CD4-positive, alpha-beta T cell treated with Interleukin-15 for 4 hours (primary cell): ENCODE measurements at places on chromosomes 6 and 20.

DNA sequence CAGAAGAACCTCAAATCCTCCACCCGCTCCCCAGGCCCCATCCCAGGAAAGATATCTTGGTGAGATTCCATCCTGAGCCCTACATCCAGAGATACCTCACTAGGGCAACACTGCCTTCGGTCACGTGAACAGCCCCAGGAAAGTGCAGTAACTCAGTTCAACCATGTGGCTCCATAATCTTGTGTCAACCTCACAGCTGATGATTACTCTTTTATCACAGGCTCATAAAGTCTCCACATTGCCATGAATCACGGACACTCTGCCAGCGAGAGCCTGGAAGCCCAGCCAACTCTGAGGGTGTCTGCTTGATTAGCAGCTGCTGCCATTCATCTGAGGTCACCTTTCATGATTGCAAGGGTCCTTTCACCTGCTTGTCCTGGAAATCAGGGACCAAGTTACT, 175.8 kb upstream of the LRFN2 start:
- no peak for DNase-seq

- DNase-seq, result no peak
Measured at GRCh38 chr6:117232196-117232595, 33.2 kb upstream of the VGLL2 start.

- no peak for DNase-seq
Measured at GRCh38 chr20:36105711-36106226, 48.8 kb upstream of the EPB41L1 start.

DNA sequence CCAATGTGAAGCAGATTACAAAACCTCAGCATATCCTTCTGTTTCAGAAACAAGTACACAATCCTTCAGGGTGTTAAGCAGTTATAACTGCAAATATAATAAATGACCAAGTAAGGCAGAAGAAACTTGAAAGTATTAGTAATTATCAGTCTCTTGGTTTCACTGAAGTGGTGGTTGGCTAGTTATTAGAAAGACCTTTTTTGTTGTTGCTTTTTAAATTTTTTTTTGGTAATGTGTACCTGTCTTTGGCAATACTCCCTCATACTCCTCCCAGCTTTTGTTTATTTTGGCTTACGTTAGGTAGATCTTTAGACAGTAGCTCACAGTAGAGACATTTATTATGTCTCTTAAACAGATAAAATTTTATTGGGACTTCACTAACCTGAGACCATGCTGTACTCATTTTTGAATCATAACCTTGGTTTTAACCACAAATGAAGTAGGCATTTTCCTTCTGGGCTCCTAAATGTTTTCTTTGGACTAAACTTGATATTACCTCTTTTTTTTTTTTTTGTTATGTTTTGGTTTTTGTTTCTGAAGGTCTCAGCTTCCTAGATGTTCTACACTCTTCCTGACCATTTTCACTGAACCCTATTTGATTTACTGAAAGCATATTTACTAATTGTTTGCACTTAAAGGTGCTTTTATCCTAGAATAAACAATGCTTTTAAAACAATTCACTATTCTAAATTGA, 6.4 kb downstream of the CD2AP start:
- no peak for DNase-seq

DNA sequence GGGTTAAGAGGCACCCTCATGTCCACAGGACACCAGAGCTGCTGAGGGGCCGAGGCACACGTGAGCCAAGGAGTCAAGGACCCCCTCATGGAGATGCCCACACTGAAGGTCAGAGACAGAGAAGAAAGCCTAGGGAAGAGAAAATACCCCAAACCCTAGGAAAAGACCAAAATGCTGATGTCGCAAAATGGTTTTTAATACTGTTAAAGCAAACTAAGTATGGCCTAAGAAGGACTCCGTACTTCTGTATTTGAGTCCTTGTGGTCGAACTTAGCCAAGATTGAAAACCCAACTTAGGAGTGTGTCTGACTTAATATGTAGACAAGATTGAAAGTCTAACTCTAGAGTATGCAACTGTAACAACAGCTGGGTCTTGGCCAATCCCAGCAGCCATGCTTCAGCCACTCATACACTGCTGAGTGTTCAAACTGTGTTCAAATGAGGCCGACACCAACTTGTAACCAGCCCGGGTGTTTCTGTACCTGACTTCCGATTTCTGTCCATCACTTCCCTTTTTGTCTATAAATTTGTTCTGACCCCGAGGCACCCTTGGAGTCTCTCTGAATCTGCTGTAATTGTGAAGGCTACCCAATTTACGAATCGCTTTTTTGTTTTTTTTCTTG, 92.6 kb upstream of the AGPAT4 start:
- DNase-seq, result no peak

DNA sequence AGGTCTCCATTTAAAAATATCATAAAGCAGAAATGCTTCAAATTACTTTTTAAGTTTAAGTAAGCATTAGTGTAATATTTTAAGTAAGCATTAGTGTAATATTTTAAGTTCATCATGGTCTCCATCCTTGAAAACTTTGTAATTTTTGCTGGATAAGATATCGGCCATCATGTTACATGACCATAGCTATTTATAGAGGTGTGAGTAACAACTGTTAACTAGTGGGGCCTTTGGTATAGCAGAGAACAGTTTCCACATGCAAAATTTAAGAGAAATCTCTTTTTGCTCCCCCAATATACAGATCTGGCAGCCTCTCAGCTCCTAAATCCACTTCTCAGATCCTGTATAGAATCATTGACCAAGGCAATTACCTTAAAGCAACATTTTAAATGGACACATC, 468 bp downstream of the TRDN start:
- DNase-seq, result no peak

GRCh38 chr6:135306740-135307420, 125.8 kb downstream of the MYB start:
- DNase-seq, result no peak

- DNase-seq, result peak; percentile 21
Measured at GRCh38 chr6:2103765-2104523, 141.5 kb downstream of the GMDS start.

GRCh38 chr6:156378853-156379252, 398.3 kb upstream of the ARID1B start:
- peak; percentile 12 for DNase-seq

DNA sequence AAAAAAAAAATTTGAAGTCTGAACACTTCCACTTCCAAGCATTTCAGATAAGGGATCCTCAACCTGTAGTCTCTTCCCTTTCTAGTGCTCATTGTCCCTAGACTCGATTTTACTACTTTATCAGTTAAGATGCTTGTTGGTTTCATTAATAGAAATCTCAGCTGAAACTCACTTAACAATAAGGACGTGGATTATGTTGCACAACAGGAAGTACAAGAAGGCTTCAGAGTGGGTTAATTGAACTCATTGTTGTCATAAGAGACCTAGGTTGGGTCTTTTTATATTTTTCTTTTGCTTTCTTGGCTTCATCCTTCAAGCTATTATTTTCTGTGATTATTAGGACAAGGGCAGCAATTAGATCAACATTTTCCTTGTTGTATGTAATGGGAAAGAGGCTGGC, 175.2 kb downstream of the CDKAL1 start:
- DNase-seq, result no peak

GRCh38 chr6:167510648-167511047, 185.8 kb downstream of the TTLL2 start:
- no peak for DNase-seq

- peak; percentile 44 for DNase-seq
Measured at GRCh38 chr20:38751360-38751976, 3.2 kb downstream of the ACTR5 start.

DNA sequence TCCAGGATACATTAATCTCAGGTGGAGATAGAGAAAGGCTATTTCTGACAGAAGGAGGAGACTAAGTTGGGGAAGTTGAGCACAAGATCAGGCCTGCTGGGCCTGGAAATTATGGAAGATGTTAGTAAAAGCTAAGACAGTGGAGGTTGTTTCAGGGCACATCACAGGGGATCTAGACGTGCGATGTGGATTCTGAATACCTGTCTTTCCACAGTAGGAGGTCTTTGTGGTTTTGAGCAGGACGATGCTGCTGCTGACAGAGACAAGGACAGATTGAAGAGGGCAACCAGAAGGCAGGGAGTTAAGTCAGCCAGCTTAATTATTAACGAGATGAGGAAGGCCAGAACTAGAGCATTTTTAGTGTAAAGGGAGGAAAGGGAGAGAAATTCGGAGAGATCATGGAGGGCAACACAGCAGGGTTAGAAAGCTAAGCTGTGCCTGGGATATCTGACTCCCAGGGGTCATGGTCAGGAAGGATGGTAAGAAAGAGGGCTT, 384.9 kb downstream of the MAFB start:
- no peak for DNase-seq

DNA sequence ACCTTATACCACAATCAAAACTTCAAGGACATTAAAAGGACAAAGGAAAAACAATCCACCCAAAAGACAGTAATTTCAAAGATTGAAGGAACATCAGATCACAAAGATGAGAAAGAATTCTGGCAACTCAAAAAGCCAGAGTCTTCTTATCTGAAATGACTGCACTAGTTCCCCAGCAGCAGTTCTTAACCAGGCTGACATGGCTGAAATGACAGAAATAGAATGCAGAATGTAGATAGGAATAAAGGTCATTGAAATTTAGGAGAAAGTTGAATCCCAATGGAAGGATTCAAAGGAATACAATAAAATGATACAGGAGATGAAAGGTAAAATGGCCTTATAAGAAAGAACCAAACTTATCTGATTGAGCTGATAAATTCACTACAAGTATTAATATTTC, 231.4 kb downstream of the CD109 start:
- DNase-seq, result no peak

DNA sequence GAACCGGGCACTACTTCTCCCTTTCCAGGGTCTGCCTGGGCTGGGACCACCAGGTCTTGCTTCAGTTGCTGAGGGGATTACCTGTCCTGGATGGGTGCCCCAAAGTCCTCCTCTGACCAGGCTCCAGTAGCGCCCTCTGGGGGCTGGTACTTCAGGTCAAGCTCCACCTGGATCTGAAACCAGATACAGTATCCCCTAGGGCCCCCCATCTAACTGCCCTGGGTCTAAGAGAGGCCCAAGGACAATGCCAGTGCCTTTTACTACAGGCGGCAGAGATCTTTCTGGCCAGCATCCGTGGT, 11.2 kb upstream of the SPAG4 start:
- peak; percentile 18 for DNase-seq

DNA sequence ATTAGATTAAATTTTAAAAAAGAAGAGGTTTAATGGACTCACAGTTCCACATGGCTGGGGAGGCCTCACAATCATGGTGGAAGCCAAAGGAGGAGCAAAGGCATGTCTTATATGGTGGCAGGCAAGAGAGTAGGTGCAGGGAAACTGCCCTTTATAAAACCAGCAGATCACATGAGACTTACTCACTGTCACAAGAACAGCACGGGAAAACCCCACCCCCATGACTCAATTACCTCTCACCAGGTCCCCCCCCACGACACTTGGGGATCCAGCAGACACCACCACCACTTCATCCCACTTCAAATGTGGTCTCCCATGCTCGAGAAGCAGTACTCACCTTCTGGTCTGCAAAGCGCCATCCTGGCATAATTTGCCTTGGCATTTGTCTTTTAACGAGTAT, 24.6 kb downstream of the MTFR2 start:
- no peak for DNase-seq

GRCh38 chr20:57735831-57736737, 26.3 kb upstream of the PMEPA1 start:
- no peak for DNase-seq

DNA sequence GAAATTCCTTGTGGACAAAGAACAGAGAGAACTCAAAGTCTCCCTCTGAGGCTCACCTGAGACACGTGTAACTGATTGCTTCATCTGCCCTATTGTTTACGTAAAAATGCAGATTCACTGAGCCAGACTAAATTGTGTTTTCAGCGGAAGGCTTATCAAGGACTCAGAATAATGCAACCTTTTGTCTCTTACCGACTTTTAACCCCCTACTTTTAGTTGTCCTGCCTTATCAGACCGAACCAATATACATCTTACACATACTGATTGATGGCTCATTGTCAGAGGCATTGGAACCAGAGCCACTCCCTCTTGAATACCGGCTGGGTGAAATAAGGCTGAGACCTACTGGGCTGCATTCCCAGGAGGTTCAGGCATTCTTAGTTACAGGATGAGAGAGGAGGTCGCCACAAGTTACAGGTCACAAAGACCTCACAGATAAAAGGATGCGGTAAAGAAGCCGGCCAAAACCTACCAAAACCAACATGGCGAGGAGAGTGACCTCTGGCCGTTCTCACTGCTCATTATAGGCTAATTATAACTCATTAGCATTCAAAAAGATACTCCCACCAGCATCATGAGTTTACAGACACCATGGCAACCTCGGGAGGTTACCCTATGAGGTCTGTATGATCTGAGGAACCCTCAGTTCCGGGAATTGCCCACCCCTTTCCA, 95.5 kb upstream of the ZNF184 start:
- no peak for DNase-seq

DNA sequence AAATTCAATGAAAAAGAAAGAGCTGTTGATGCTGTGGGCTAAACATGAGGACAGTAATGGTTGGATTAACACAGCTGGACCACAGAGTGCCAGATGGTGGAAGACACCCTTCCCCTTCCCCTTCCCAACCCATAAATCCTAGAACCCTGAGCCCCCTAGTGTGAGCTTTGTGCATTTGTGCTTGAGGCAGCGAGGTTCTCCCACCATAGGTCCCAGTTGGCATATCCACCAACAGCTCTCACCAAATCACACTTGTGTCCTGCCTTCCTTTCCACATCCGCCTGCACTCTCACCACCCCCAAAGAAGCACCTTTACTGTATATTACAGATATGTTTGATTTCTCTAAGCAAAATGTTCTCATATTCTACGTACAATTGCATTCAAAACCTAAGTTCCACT, 32.8 kb upstream of the HBS1L start:
- DNase-seq, result no peak

GRCh38 chr20:50291254-50292078, 100.8 kb downstream of the CEBPB start:
- no peak for DNase-seq

GRCh38 chr6:84553527-84553926, 210.9 kb downstream of the TBX18 start:
- no peak for DNase-seq

- no peak for DNase-seq
Measured at GRCh38 chr6:128696691-128697689, 176.6 kb upstream of the PTPRK start.

- no peak for DNase-seq
Measured at GRCh38 chr20:61517419-61517818, 265.4 kb downstream of the CDH4 start.

- DNase-seq, result no peak
Measured at GRCh38 chr6:74756923-74757322, 448.9 kb downstream of the COL12A1 start.

DNA sequence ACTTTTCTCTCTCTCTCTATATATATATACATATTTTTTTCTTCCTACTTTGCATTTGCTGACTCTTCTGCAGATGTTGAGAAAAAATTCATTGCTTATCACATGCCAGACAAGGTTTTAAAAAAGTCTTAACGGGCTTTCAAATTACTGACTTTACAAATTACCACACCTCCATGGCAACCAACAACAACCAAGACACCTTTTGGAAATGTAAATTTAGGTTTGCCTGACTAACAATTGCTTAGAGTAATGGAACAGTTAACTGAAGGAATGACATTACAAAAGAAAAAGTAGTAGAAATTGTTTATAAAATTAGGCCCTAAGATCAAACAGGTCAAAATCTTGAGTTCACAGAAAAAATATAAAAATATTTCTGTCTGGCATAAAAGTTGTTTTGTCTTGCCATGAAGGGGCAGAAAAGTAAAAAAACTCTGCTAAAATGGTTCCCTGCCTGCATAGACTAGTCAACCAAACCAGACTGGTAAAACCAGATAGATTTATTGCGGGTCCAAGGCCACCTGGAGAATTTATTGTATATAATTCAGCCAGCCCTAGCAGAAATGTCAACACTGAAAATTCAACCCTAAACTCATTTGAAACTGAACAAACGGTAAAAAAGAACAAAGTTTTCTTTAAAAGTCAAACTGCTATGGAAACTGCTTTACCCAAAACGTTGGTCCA, 92.8 kb upstream of the FRMD1 start:
- DNase-seq, result no peak
